ENCODE measurements at places on chromosomes 2 and 18.

DNA sequence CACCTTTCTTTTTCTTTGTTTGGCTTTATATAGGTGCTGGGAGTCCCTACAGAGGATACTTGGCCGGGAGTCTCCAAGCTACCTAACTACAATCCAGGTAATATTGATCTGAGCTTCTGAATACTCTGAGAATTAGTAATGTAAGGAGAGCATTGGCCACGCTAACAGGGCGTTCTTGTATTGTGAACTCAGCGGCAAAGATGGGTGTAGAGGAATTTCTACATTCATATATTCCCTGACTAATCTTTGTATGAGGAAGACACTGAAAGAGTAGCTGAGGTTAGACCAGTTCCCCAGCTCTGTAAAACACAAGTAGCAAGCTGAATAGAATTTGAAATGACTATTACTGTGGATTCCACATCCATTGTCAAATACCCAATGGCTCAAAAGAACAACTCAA is 48.5 kb downstream of the CDK15 start:
- DNase-seq = no peak

- DNase-seq = no peak
Measured at GRCh38 chr2:235614900-235615712, 121.3 kb downstream of the AGAP1 start.

DNA sequence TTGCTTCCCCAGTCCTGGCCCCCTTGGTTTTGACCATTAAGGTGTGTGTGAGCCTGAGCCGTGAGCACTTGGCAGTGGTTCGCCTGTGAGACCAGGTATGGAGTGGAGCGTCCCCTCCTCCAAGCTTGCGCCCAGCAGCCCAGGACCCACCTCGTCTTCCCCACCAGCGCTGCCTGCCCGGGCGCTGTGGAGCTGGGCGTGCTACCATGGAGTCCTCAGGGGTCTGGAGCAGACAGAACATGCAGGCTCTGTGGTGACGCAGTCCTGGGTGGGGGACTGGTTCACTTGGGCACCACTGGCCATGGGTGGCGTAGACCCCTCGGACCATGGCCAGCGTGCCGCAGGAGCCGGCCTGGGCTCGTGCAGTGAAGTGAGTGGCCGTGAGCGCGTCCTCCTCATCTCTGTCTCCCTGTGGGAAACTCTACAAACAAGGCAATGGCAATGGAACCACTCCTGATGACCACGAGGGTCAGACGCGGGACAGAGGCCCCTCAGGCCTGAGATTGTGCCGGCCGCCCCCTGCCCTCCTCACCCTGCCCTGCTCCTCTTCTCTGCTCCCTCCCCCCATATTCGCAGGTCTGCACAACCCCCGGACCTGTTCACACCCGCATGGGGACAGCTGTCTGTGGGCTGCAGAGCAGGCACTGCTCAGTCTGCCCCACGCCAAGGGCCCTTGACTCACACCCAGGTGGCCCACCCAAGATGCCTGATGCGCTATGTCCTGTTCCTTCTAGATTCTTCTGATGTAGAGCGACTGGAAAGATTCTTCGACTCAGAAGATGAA is 15.0 kb downstream of the DTYMK start:
- DNase-seq = no peak

- DNase-seq = no peak
Measured at GRCh38 chr18:69957747-69958146, 10.1 kb upstream of the CD226 start.

DNA sequence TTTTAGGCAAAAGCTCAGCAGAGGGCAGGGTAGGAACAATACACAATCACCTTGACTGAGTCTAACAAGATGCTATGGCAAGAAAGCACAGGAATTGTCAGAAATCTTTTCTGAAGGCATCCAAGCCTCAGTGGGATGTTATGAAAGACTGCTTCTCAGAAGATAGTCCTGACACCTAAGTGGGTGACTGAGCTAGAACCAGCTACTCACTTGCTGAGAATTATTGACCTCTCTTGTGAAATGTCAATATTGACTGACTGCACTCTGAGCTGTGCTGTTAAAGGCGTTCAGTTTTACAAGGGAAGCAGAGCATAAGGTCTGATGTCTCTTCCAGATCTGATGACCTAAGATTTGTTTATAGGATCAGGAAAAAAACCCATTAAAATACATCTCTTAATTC is 46.1 kb downstream of the TACR1 start:
- no peak for DNase-seq

GRCh38 chr18:48543228-48543627 is 4.4 kb downstream of the CTIF start:
- no peak for DNase-seq

GRCh38 chr2:13035866-13036265 is 319.1 kb downstream of the TRIB2 start:
- DNase-seq = no peak

GRCh38 chr2:203948733-203949132 is 12.2 kb downstream of the ICOS start:
- no peak for DNase-seq

- no peak for DNase-seq
Measured at GRCh38 chr2:240791221-240791800, 28.7 kb downstream of the KIF1A start.

GRCh38 chr2:138950486-138950885 is 170.3 kb upstream of the NXPH2 start:
- no peak for DNase-seq

- no peak for DNase-seq
Measured at GRCh38 chr2:21643180-21643579, 519.4 kb downstream of the TDRD15 start.

DNA sequence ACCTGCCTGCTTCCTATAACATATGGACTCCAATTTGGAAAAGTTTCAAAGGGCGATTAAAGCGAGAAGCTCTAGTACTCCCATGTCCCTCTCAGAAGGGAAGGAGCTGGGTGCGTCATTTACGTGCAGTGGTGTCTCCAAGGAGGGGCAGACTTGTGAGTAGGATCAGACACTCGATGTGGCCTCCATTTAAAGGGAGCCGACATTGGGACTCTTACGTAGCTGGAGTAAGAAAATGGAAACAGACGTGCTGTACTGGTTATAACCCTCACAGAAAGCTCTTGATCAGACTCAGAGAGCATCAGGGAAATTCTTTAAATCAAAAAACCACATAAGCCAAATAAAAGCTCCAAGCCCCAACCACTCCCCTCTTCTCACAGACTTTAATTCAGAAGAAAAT is 198.5 kb downstream of the KLHL29 start:
- DNase-seq = no peak

DNA sequence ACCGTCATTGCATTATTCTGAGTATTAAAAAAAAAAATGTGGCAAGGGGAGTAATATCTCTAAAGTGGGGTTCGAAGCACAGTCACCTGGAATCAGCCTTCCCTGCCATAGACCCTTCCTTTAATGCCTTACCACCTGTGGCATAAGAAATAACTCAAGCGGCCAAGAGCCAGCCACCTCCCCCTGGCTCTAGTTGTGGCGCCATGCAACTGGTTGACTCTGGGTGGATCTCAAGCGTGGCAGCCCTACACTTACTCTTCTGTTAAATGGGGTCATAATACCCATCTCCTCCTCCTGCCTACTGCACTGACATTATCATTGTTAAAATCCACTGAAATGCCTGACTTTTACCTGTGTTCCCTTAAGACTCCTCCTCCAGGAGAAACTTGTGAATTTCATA is 175.8 kb downstream of the SMAD7 start:
- no peak for DNase-seq

- no peak for DNase-seq
Measured at GRCh38 chr2:102070058-102070642, 72.4 kb upstream of the IL1R1 start.

DNA sequence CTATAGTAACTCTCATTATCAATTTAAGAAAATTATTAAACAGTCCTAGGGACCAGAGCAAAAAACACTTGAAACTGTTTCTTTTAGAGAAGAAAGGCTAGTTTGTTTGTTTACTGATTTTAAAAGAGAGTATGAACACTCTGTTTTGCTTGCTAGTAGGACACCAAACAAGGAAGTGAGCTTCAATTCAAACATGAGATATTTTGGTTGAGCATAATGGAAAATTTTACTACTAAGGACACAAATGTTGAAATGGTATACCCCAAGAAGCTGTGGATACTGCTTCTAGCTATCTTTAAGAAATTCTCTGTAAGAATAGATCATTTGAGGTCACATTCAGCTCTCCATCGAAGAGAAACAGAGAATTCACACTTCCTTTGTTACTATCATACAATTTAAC is 216.3 kb upstream of the SMAD7 start:
- no peak for DNase-seq

GRCh38 chr2:183124957-183125255 is 663 bp downstream of the NUP35 start:
- no peak for DNase-seq

- DNase-seq = no peak
Measured at GRCh38 chr18:7272311-7273049, 41.6 kb downstream of the LRRC30 start.

GRCh38 chr2:43441195-43441594 is 154.6 kb downstream of the THADA start:
- DNase-seq = no peak

DNA sequence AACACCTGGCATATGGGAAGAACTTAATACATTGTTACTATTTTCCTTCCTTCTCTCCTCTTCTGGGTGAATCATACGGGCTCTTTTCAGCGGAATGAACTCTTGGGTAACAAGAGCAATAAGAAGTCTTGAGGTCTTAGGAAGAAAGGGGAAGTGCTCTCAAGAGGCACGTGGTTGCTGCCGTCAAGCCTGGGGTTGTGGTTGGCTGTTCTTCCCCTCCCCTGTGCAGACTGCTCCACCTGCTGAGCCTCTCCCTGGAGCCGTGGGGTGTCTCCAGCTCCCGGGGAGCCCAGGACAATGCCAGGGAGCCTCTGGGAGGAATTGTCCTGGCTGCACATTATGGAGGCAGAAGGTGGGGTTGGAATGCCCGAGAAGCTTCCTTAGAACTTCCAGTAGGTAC is 19.4 kb downstream of the TOGARAM2 start:
- DNase-seq = peak; percentile 47

DNA sequence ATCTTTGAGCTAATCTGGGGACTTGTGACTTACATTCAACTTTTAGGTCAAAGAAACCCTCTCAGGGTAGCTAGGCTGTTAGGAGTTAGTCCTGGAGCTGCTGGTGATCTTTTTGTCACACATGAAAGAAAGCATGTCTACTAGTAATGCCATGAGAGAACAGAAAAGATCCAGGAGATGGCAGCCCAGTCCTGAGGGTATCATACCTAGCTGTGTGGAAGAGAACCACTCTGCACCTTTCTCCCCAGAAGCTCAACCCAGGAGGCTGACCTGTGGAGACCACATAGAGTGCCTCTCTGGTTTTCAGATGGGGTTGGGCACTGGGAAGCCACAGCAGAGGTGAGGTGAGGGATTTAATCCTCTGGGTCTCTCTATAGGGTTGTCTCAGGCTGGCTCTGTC is 460.2 kb upstream of the UBE2E3 start:
- DNase-seq = no peak

DNA sequence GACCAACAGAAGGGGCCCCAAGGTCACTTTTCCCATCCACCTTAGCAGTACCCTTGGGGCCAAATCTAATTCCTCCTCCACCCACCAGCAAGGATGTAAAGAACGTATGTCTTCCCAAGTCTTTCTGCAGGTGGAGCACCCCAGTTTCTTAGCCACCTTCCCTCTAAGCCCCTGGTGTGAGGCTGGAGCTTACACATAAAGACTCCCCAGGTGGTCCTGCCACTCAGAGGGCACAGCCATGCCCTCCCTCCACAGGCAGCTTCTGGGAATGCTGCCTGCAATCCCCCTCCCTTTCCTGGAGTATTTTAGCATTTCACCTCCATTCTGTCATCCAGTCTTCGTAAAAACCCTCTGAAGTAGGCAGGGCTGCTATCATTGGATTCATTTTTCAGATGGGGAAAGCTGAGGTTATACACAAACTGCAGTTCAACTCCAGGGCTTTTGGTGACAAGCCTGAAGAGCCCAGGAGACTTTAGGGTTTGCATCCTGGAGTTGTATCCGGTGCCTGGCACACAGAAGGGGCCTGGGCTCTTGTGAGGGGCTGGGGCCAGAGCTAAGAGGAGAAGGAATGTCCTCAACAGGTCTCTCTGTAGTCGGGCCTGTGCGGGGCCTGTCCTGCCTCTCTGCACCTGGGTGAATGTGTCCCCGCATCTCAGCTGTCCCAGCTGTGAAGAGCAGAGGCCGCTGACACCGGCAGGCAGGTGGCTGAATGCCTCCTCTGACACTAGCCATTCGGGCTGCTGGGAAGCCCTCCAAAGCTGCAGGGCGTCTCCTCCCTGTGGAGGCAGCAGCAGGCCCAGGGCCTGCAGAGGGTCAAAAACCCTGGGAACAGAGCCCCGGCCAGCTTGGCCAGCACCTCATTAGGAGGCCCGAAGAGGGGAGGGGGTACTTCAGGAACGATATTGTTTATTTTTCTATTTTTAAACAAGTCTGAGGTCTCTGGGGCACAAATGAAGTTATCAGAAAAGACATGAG is 27.6 kb downstream of the CIB4 start:
- DNase-seq = no peak

DNA sequence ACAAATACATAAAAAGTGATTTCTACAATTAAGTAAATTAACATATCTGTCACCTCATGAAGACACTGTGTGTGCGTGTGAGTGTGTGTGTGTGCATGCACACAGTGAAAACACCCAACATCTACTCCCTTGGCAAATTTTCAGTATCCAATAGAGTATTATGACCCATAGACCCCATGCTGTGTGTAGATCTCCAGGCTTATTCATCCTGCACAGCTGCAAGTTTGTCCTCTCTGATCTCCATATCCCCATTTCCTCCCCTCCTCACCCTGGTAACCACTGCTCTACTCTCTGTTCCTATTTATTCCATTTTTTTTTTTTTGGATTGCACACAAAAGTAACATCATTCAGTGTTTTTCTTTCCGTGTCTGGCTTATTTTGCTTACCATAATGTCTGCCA is 391.0 kb downstream of the SOX11 start:
- no peak for DNase-seq

GRCh38 chr2:238173692-238174091 is 14.9 kb downstream of the ERFE start:
- no peak for DNase-seq

- no peak for DNase-seq
Measured at GRCh38 chr2:133123904-133124303, 444.4 kb downstream of the NCKAP5 start.

GRCh38 chr2:189088591-189089205 is 90.9 kb downstream of the COL5A2 start:
- no peak for DNase-seq

DNA sequence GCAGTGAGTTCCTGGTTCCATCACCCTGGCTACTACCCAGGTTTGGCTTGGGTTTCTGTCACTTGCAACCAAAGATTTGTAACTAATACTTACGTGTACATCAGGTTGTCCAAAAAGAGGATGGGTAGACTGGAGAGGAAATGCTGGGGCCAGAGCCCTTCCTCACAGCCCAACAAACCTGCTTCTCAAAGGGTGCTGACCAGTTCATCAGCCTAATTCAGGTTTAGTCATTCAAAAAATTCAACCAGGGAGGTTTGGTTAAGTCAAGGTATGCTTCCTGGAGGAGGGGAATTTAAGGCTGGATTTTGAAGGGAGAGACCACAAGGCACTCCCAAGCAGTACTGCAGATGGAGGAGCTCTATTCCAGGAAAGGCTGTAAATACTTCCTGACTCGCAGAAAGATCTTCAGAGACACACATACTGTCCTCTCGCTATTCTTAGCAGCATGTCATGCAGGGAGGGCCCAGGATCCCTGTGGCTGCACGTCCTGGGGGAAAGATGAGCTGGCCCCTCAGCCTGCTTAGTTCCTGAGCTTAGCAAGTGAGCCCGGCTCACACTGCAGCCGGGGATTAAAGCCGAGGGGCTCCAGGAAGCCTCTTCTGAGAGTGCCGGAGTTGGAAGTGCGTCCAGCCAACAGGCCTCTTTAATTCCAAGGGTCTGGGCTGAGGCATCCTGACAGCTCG is 40.0 kb upstream of the BIN1 start:
- DNase-seq = no peak

- DNase-seq = no peak
Measured at GRCh38 chr2:113886479-113887008, 3.3 kb upstream of the ACTR3 start.
